ENCODE measurements at places on chromosomes 6 and 20. TPM values are rescaled to one million over a fixed set of nuclear protein-coding genes. Genes with fewer than 3 reads are reported as not detected.

Gene DSP
- 585 TPM for total RNA-seq

Gene NRSN1
- total RNA-seq: not detected

Gene NKX2-4
- not detected for total RNA-seq

Gene DUSP15
- total RNA-seq: not detected

Gene SASH1
- total RNA-seq: 6.3 TPM

Gene KCNQ5
- 1.5 TPM for total RNA-seq

Gene OLIG3
- total RNA-seq: not detected

Gene HSPA1L
- 0.14 TPM for total RNA-seq

Gene CTCFL
- total RNA-seq: not detected

Gene ADTRP
- total RNA-seq: 1.8 TPM

Gene C6orf118
- not detected for total RNA-seq

Gene CYP39A1
- total RNA-seq: 2.4 TPM

Gene SLC13A3
- total RNA-seq: 3.2 TPM

Gene BTNL2
- total RNA-seq: not detected

Gene CLDN20
- 0.14 TPM for total RNA-seq

Gene CRYBG1
- total RNA-seq: 94.2 TPM

Gene HAO1
- not detected for total RNA-seq

Gene PTPN1
- 43.7 TPM for total RNA-seq

Gene AKAP12
- total RNA-seq: 7.0 TPM

Gene FAXC
- total RNA-seq: 3.9 TPM

Gene ZNF322
- total RNA-seq: 6.7 TPM

Gene APOBEC2
- total RNA-seq: 0.63 TPM

Gene EEF1A2
- total RNA-seq: 3.2 TPM

Measured in airway epithelial cell (primary cell).